ENCODE measurements at places on chromosomes 5 and 9.

DNA sequence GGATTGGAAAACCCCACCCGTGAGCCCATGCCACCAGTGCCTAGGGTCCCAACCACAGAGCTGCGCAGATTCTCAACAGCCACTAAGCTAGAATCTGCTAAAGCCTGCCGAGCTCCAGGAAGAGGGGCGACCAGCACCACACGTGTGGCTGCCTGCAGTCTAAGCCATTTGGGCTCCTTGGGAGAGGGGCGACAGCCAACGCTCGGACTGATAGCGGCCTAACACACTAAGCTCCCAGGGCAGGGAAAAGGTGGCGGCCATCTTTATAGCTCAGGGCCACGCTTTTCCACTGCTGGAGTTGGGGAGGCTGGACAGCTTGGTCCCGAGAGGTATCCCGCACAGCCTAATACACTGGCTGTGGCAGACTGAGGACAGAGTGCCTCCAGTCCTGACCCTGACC is 631.8 kb downstream of the CETN3 start:
- no peak for DNase-seq

DNA sequence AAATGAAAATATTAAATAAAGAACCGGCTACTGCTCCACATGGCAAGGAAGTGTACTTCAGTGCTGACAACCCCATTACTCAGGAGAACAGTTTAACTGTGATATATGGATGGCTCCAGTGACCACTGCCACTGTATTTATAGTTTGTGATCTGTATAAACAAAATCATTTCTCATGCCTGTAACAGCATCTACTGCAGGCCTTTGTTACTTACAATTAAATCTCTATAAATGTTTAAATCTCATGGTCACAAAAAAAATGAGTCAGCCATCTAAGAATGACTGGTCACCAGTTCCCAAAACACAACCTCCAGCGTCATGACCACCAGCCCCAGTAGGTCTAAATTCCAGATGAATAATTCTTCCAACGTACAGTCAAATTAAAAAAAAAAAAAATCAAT is 24.6 kb downstream of the SERINC5 start:
- no peak for DNase-seq

GRCh38 chr5:126641387-126641786 is 40.6 kb downstream of the PHAX start:
- no peak for DNase-seq

DNA sequence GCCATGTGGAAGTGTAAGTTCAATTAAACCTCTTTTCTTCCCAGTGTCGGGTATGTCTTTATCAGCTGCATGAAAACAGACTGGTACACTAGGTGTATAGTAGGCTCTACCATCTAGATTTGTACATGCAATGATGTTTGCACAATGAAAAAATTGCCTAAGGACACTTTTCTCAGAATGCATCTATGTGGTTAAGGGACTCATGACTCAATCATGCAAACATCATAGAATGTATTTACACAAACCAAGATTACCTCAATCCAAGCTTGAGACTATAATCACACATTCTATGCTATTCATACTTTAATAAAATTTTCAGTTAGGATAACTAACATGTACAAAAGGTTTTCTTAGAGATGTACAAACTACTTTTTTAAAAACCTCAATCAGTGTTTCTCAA is 1164.5 kb downstream of the CDH12 start:
- no peak for DNase-seq

DNA sequence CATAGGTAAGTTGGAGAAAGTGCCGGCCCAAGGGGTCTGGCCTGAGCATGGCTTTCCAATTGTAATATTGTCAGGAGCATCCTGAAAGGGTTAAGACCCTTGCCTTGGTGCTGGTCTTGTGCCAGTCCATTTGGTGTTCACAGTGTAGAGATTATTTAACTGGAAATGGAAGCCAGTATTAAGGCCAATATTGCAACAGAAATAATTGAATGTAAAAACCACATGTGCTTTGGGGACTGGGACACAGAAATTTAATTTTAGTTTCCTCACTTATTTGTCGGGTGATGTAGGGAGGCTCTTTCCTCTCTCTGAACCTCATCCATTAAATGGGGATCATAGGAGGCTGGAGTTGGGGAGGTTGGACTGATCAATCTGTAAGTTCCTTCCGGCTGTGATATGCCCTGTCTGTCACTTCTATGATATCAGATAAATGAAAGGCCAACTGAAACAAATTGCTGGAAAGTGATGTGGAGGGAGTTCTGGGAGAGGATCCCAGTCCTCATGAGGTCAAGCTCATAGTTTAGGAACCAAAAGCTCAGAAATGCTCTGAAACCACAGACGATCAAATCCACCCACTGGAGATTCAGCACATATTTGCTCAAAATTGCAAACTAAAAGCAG is 54.8 kb upstream of the COL15A1 start:
- DNase-seq = no peak

DNA sequence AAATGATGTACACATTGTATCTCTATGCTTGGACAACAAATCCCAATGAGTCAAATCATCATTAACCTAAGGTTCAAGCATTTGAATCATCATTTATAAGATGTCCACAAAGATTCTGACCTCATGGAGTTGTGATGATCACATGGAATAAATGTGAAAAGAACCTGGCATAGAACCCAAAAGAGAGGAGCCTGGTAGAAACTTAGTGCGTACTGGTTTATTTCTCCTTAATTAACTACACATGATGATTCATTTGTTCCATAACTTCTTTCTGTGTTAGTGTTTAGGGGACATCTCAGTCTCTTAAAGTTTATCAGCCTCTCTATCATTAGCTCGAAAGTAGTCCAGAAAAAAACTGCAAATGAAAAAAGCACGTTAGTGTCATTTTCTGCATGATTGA is 411.6 kb downstream of the BRINP1 start:
- no peak for DNase-seq

DNA sequence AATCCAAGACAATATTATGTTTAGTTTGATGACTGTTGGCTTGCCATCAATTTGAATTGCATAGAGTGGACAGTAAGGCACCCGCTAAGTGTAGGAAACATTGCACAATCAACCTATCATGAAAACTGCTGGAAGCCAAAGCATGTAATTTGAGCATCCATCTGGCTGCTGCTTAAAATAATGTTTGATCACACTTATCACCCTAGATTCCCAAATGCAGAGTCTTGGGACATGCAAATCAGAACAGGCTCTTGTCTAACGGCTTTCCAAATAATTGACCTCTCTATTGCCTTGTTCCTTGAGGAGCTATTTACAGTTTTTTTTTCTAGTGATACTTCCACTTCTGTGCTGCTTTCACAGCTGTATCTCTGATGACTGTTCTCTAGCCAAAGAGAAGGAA is 342.1 kb downstream of the PRR16 start:
- no peak for DNase-seq

DNA sequence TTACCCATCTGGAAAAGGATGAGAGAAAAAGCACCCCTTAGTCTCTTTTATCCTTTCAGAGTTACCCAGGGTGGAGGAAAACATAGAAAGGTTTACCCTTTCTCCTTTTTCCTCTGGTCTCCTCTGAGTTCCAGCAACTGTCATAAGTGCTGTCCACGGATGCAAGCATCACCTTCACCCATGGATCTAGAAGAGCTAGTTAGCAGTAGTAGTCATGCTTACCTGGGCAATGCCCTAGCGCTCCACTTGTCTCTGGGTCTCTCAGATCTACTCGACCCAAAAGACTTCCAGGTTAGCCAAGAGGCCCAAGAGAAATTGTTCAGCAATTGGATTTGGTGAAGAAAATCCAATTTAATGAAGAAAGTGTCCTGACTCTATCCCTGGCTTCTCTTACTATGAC is 656.2 kb upstream of the PTPRD start:
- DNase-seq = no peak

DNA sequence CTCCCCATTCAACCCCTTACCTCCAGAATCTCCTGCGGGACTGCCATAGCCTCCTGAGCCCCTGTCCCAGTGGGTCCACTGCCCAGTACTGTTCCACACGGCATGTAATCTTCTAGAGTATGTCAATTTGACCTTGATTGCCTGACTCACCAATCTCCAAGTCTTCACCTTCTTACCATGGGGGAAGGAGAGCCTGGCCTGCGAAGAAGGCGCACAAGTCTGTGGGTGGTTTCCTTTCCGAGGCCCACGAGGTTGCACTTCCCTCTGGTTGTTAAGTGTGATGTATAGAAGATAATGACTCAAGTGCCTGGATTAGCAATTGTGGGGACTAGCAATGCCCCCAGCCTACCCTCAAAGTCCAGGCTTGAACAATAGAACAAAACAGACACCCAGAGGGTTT is 8.1 kb upstream of the TENT4A start:
- DNase-seq = no peak

- DNase-seq = no peak
Measured at GRCh38 chr5:120767178-120767820, 303.2 kb downstream of the PRR16 start.

- DNase-seq = no peak
Measured at GRCh38 chr5:37777432-37778130, 62.3 kb downstream of the GDNF start.

DNA sequence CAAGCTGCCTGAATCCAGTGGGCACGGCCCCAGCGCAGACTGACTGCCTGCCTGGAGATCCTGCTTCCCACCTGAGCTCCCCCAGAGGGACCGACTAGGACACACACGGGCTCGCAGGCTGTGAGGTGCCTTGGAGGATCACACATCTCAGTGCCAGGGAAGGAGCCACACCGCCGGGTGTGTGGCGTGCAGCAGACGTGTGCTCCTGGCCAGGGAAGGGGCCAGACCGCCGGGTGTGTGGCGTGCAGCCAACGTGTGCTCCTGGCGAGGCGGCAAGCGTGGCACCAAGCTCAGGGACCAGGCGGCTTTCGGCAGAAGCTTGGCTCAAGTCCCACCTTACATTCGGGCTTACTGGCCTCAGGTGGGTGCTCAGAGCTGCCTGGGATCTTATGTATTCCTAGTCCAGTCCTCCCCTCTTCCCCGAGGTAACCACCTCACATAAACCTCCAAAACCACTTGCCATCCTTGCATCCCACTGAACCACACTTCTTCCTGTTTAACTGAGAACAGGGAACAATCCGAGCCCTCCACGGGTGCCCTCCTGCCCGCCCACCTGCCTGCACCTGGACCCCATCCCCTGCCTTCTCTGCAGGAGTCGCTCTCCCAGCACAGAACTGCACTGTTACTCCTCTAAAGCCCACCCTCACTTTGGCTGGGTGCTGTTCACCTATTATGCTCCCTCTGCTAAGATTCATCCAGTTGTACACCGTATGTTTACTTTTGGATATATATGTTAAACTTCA is 22.4 kb upstream of the MRNIP start:
- no peak for DNase-seq

- no peak for DNase-seq
Measured at GRCh38 chr5:82295144-82295543, 17.0 kb upstream of the RPS23 start.

GRCh38 chr9:136835932-136836904 is 6.1 kb upstream of the AJM1 start:
- no peak for DNase-seq

DNA sequence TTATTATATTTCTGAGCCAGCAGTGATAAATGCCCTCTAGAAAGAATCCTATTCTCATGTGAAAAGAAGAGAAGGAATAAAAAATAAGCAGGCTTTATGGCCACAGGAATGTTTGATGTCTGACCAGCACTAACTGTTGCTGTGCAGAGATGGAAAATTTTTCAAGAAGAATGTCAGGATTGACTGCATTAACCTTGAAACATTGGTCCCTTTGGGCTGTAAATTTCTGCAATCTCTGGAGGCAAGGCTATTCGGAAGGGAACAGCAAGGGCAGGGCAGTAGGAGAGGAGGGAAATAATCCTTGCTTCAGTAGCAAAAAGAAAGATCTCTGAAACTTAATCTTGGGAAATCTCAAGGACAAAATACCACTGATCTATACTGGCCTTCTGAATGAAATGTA is 415.2 kb downstream of the DNAH5 start:
- DNase-seq = no peak

- DNase-seq = no peak
Measured at GRCh38 chr5:75367401-75367800, 30.4 kb downstream of the HMGCR start.

DNA sequence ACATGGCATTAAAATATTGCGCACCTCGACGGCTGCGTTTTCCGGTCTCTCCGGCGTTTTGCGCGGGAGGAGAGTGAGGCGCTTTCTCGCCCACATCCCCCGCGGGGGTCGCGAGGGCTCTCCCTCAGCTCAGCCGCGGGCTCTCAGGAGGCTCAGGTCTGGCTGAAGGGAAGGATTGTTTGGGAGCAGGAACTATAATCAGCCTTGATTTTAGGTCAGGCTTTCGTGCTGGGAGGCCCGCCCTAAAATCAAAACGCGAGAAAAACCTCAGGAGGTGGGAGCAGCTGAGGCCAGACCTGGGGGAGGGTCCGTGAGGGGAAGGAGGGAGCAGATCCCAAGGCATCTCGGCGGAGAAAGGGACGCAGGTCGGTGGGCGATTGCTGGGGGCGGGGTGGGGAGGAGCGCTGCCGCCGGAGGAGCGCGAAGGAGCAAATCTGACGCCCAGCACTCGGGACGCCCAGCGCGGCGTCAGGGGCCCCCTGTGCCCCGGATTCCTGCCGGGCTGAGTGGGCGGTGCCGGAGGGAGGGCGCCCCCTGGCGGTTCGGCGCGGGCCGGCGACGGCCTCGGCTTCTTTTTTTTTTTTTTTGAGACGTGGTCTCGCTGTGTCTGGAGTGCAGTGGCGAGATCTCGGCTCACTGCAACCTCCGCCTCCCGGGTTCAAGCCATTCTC is 18.7 kb upstream of the RNF130 start:
- DNase-seq = no peak

DNA sequence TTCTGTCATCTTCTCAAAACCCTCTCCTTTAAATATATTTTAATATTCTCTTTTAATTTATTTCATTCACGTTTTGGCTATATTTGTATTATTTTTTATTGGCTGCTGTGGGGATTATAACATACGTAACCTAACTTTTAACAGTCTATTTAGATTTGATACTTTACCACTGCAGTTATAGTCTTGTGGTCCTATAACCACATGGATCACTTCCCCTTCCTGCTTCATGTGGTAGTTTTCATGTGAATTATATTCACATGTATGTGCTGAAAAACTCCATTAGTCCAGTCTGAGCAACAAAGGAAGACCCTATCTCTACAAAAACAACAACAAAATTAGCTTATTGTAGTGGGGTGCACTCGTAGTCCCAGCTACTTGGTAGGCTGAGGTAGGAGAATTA is 34.3 kb downstream of the CENPP start:
- no peak for DNase-seq

- DNase-seq = no peak
Measured at GRCh38 chr5:132263548-132264261, 6.2 kb downstream of the PDLIM4 start.

GRCh38 chr5:617896-618295 is 5.8 kb downstream of the CEP72 start:
- DNase-seq = no peak

- DNase-seq = no peak
Measured at GRCh38 chr5:149235841-149236240, 35.8 kb upstream of the AFAP1L1 start.

DNA sequence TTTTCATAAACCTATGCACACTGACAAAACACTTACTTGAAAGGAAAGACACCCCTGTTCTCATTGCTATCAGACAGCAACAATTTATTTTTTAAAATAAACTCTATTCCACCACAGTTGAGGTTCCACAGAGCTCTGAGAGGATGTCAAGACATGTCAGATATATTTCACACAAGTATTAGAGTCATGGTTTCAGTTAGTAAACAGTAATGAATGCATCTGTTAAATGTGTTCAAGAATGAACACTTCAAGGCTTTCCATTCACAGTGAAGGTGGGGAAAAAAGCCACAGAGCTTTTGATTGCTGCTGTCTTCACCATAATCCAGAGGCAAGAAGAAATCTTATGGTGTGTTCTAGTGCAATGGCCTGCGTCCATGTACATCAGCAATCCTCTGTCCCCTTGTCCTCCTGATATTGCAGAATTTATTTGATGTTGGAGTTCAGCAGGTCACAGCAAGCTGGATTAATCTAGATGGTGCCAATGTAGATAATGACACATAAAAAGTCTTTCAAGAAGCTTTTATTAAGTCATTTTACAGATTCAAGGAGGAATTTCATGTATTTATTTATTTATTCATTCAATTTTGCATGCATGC is 146.8 kb downstream of the GHR start:
- DNase-seq = no peak
